ENCODE measurements at places on chromosomes 7 and 10. TPM values are rescaled to one million over a fixed set of nuclear protein-coding genes. Genes with fewer than 3 reads are reported as not detected.

- H3K27ac ChIP-seq, result no peak overlapping the region
- H3K4me1 ChIP-seq, result no peaks in the 10 kb centered on the region
- DNase-seq, result no peak
- H3K36me3 ChIP-seq, result no peaks in the 10 kb centered on the region
- H3K4me3 ChIP-seq, result no peak overlapping the region
- no peaks in the 10 kb centered on the region for H3K27me3 ChIP-seq
These were observed 6.9 kb upstream of the ATP6V0E2 start for GRCh38 chr7:149866779-149867447.

- no peak overlapping the region for H3K4me3 ChIP-seq
- peaks cover 13% of the 10 kb centered on the region for H3K4me1 ChIP-seq
- no peaks in the 10 kb centered on the region for H3K36me3 ChIP-seq
- no peak overlapping the region for H3K27ac ChIP-seq
These were observed 5.2 kb upstream of the MYH16 start for GRCh38 chr7:99267481-99267840.

DNA sequence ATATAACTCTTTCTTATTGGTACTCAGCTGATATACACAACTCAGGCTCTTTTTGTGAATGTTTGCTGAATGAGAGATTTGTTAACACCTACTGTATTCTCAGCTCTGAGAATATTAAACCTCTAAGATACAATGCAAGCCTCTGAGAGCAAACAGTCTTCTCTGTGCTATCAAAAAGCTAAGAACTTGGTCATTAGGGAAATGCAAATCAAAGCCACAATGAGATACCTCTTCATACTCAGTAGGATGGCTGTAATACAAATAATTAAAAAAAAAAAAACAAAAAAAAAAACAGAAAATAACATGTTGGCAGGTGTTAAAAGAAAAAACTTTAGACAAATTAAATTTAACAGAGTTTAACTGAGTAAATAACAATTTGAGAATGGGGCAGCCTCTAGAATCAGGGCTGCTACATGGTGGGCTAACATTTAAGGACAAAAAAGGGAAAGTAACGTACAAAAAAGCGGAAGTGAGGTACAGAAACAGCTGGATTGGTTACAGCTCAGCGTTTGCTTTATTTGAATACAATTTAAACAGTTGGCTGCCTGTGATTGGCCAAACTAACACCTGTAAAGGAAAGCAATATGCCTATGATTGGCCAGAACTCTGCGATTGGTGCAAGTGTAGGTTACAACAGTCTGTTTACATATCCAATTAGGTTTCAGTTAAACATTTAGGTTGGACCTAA lies 14.8 kb upstream of the MTURN start:
- no peak for DNase-seq
- no peaks in the 10 kb centered on the region for H3K4me1 ChIP-seq
- H3K4me3 ChIP-seq, result no peak overlapping the region
- H3K36me3 ChIP-seq, result no peaks in the 10 kb centered on the region

DNA sequence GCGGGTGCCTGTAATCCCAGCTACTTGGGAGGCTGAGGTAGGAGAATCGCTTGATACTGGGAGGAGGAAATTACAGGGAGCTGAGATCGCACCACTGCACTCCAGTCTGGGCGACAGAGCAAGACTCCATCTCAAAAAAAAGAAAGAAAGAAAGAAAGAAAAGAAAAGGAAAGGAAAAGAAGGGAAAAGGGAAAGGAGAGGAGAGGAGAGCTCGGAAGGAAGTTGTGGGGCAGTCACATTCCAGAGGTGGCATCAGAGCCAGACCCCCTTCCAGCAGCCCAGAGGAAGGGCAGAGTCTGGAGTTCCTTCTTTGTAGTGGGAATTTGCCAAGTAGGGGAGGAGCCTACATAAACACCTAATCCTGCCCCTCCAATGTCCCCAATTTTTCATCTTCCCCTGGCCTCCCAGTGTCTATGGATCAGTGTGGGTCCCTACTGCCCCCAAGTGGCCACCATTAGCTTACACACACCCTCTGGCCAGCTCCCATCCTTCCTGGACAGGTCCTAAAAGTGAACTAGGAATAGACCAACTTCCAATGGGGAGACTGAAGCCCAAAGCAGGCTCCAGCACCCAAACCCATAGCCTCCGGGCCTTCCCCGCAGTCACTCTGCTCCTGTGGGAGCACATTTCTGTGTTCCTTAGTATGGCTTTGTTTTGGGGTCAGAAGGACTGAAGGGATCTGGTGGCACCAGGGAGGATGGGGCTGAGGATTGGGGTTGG lies 39.6 kb upstream of the HSPB1 start:
- no peak overlapping the region for H3K27ac ChIP-seq
- peak; percentile 69 for DNase-seq
- H3K4me1 ChIP-seq, result peaks cover 19% of the 10 kb centered on the region
- H3K36me3 ChIP-seq, result no peaks in the 10 kb centered on the region

DNA sequence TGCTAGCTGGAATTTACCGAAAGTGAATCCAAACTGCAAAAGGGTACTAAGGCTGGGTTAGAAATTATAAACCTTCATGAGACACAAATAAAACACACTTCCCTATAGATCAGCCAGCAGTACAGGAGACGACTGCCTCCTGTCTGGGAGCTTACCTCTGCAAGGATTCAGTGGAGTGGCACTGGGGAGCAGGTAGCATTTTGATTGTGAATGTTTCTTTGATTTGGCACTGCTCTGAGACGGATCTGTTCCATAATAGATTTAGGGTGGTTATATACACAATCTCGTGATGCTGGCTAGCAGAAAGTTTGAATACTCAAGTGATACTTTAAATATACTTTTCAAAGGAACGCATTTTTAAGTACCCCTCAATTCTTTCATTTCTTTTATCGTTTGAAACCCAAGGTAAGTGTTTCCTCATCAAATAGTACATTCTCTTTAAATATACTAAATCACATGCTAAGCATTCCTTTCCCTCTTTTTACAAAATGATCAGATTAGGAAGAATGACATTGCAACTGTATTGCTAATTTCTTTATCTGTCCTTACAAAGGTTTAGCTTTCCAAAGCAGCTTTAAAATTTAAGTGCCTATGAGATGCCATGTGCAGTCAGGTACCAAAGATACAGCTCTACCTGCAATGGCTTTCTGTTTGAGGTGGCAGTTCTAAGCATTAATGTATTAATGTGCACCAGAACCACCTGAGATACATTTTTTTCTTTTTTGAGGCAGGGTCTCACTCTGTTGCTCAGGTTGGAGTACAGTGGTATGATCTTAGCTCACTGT lies 20.6 kb upstream of the CHCHD3 start:
- H3K36me3 ChIP-seq, result no peaks in the 10 kb centered on the region
- no peak overlapping the region for H3K4me3 ChIP-seq
- H3K27ac ChIP-seq, result no peak overlapping the region
- H3K27me3 ChIP-seq, result peaks cover 19% of the 10 kb centered on the region

DNA sequence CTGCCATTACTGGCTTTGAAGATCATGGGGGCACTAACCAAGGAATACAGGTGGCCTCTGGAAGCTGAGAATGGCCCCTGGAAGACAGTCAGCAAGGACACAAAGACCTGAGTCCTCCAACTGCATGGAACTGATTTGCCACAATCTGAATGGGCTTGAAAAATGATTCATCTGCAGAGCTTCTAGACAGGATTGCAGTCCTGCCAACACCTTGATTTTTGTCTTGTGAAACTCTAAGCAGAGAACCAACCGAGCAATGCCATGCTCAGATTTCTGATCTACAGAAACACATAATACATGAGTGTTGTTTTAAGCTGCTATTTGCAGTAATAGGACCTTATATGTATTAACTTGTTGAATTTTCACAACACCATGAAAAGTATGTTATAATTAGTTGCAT lies 66.1 kb upstream of the SLC13A1 start:
- no peak for DNase-seq
- no peaks in the 10 kb centered on the region for H3K27me3 ChIP-seq
- no peaks in the 10 kb centered on the region for H3K36me3 ChIP-seq
- H3K4me3 ChIP-seq, result no peak overlapping the region
- H3K27ac ChIP-seq, result no peak overlapping the region

Gene CAV2
- 157 TPM for total RNA-seq

Gene PTPRE
- total RNA-seq, result 12.3 TPM

Gene MPP7
- 64.5 TPM for total RNA-seq

Gene MYL10
- total RNA-seq, result not detected

Gene CCDC7
- total RNA-seq, result 4.0 TPM

Gene UFSP1
- 5.6 TPM for total RNA-seq

Gene HYAL4
- total RNA-seq, result not detected

Measured in HCT116 (cell line).